Activated T-cell treated with anti-CD3 and anti-CD28 coated beads, Interleukin-2, amount 50 U/mL, for 72 hours (primary cell): ENCODE measurements at places on chromosomes 1 and 21. TPM values are rescaled to one million over a fixed set of nuclear protein-coding genes. Genes with fewer than 3 reads are reported as not detected.

RPTN gene
- total RNA-seq: not detected

KIAA1614 gene
- 0.07 TPM for total RNA-seq

SPRR2D gene
- total RNA-seq: not detected

TTC24 gene
- total RNA-seq: 14.7 TPM

RNF207 gene
- 14.9 TPM for total RNA-seq
